ENCODE measurements at places on chromosomes 1 and 21. TPM values are rescaled to one million over a fixed set of nuclear protein-coding genes. Genes with fewer than 3 reads are reported as not detected.

- no peaks in the 10 kb centered on the region for H3K4me1 ChIP-seq
- H3K36me3 ChIP-seq, result no peaks in the 10 kb centered on the region
- no peak overlapping the region for H3K27ac ChIP-seq
- H3K4me3 ChIP-seq, result no peak overlapping the region
- DNase-seq, result no peak
These were observed 63.3 kb upstream of the CR1L start for GRCh38 chr1:207581496-207582153.

DNA sequence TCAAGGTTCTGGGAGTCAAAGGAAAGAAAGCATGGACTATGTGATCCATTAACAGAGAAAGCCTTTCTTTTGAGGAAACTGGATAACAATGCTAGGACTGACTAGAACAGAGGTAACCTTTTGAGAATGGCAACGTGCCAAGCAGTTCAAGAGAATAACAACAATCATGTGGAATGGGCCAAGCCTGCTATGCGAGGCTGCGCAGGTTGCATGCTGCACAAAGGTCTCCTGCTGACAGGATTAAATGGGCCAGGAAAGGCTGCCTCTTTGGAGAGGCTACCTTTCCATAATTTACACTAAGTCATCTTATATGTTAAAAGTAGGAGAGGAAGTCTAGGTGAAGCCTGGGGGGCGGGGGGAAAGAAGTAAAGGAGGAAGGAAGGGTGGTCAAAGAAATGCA, 5.8 kb downstream of the PCNX2 start:
- H3K27me3 ChIP-seq, result no peaks in the 10 kb centered on the region
- peaks cover 1% of the 10 kb centered on the region for H3K4me1 ChIP-seq
- no peak overlapping the region for H3K27ac ChIP-seq
- DNase-seq, result no peak

- peak; percentile 37 for DNase-seq
- H3K27me3 ChIP-seq, result no peaks in the 10 kb centered on the region
These were observed 456 bp upstream of the SMYD2 start for GRCh38 chr1:214280386-214281020.

DNA sequence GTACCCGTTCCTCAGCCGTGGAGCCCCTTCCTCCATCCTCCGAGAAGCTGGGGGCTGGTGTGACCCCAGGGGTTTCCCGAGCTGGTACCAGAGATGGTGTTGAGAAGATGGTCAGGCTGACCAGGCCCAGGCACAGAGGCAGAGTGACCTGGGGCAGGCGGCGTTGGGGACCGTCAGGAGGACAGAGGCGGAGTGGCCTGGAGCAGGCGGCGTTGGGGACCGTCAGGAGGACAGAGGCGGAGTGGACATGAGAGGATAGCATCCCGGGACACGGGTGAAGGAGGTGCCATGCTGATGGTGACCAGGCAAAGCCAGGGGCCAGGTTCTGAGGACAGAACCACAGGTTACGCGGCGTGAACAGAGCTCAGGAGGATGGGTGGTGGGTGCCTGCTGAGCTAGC, 75.9 kb upstream of the TTC34 start:
- H3K27me3 ChIP-seq, result no peaks in the 10 kb centered on the region
- no peak overlapping the region for H3K4me3 ChIP-seq
- no peaks in the 10 kb centered on the region for H3K36me3 ChIP-seq
- H3K27ac ChIP-seq, result no peak overlapping the region
- no peaks in the 10 kb centered on the region for H3K4me1 ChIP-seq

GRCh38 chr1:3902571-3903091, 2.6 kb upstream of the C1orf174 start:
- no peak overlapping the region for H3K4me3 ChIP-seq
- H3K4me1 ChIP-seq, result no peaks in the 10 kb centered on the region
- no peak overlapping the region for H3K27ac ChIP-seq
- H3K27me3 ChIP-seq, result no peaks in the 10 kb centered on the region

GRCh38 chr1:17865912-17866739, 111.0 kb downstream of the ACTL8 start:
- H3K4me1 ChIP-seq, result peaks cover 26% of the 10 kb centered on the region
- no peaks in the 10 kb centered on the region for H3K36me3 ChIP-seq
- H3K4me3 ChIP-seq, result no peak overlapping the region
- DNase-seq, result peak; percentile 95
- H3K27me3 ChIP-seq, result no peaks in the 10 kb centered on the region

GRCh38 chr1:19756480-19756879, 43.2 kb downstream of the TMCO4 start:
- H3K27me3 ChIP-seq, result no peaks in the 10 kb centered on the region
- peaks cover 7% of the 10 kb centered on the region for H3K4me1 ChIP-seq
- no peak overlapping the region for H3K4me3 ChIP-seq
- peaks cover 4% of the 10 kb centered on the region for H3K36me3 ChIP-seq

GRCh38 chr1:215569986-215570824, 3.1 kb downstream of the KCTD3 start:
- peaks cover 5% of the 10 kb centered on the region for H3K36me3 ChIP-seq
- H3K4me3 ChIP-seq, result no peak overlapping the region
- no peak overlapping the region for H3K27ac ChIP-seq
- peak; percentile 20 for DNase-seq
- no peaks in the 10 kb centered on the region for H3K27me3 ChIP-seq

- DNase-seq, result no peak
- no peak overlapping the region for H3K27ac ChIP-seq
- H3K36me3 ChIP-seq, result no peaks in the 10 kb centered on the region
- H3K4me1 ChIP-seq, result no peaks in the 10 kb centered on the region
These were observed 43.2 kb downstream of the DNM3 start for GRCh38 chr1:171884475-171884874.

DNA sequence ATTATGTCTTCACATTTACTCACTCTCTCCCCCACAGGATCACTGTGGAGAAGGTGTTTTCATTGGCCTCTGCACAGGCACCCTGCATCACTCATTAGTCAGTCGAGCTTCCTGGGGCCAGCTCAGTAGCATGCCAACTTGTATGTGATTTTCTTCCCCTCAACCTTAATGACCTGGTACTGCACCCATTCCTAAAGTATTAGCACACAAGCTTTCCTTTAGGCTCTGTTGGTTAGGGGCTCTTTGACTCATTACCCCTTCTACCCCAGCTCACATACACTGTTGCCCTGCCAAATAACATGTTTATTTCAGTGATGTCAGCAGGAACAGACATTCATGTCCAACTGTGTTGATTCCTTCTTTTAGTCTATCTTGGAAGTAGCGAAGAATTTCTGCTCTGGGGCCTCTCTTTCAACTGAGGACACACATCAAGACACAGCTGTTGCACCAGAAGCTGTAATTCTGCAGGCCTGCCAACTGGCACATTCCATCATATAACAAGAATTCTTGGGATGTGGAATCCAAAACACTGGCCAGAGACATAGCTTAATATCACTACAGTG, 603.5 kb upstream of the ADAMTS5 start:
- no peaks in the 10 kb centered on the region for H3K36me3 ChIP-seq
- H3K4me1 ChIP-seq, result peaks cover 15% of the 10 kb centered on the region
- peak overlapping the region; percentile 99 for H3K27ac ChIP-seq
- no peak overlapping the region for H3K4me3 ChIP-seq

- no peak overlapping the region for H3K27ac ChIP-seq
- H3K4me1 ChIP-seq, result peaks cover 3% of the 10 kb centered on the region
- H3K36me3 ChIP-seq, result no peaks in the 10 kb centered on the region
These were observed 14.1 kb upstream of the NCMAP start for GRCh38 chr1:24541711-24542346.

Gene PFKL
- 131 TPM for polyA plus RNA-seq

Gene GJA9
- not detected for polyA plus RNA-seq

All from IMR-90 (cell line).